ENCODE measurements at places on chromosomes 3 and 15.

DNA sequence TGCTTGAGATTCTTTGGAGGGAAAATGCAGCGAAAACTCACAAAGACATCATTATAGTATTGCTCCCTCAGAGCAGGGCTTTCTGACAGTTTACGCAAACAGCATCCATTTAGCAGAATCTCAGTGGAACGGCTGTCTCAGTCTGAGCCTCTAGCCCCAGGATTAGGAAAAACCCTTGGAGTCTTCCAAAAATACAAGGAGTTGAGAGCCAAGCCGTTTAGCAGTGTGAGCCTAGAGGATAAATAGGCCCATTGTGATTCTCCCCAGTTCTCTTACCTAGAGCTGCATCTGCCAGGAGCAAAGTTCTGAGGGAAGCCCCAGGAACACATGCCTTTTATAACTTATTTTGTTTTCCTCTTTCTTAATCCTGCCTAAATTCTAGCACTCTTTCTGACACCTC lies 359.6 kb downstream of the NTRK3 start:
- no peak for DNase-seq

DNA sequence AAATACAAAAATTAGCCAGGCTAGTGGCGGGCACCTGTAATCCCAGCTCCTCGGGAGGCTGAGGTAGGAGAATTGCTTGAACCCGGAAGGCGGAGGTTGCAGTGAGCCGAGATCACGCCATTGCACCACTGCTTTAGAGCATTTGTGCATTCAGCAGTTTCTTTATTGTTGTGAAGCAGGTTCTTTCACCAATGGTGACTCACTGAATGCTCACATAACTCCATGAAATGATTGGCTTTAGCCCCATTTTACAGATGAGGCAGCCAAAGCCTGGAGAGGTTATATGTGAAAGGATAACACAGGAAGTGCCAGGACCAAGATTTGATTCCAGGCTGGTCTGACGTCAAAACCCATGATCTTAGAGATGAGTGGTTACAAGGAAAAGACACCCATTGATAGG lies 195.2 kb downstream of the SLCO3A1 start:
- no peak for DNase-seq

DNA sequence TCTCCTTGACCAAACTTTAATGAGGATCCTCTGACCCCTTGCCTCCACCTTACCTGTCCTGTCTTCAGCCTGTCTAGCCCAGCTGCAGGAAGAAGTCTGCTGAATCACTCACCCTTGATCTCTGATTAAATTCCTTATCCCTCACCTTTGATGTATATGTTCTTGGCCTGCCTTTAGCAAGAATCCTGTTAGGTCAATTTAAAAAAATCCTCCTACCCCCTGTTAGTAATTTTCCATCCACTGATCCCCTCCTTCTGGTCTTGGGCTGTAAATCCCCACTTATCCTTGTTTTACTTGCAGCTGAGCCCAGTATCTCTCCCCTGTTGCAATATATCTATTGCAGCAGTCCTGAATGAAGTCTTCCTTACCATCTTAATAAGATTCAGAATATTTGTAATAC lies 39.0 kb downstream of the MYH15 start:
- no peak for DNase-seq

DNA sequence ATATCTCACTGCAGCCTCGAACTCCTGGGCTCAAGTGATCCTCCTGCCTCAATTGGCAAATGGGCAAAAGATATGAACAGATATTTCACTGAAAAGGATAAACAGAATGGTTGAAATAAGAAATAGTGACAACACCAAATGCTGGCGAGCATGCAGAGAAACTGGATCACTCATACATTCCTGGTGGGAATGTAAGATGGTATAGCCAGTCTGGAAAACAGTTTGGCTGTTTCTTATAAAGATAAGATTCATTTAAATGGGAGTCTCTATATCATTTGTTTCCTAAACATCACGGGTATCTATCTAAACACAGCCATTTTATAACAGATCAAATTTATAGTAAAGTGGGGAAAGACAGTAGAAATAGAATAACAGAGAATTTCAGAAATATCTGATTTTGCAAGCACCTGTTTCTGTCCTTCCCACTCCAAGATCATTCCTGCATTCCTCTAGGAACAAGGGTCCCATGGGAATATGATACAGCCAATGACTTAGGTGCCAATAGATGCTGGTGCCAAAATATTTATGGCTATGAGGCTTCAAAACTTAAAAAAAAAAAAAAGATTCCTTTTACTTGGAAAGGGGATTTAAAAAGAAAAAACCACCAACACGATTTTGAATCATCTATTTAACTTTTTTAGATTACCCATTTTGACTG lies 9.9 kb upstream of the TFDP2 start:
- no peak for DNase-seq

- DNase-seq = no peak
Observed at GRCh38 chr15:67918205-67918861, 78.5 kb upstream of the RNU6-1 start.

- DNase-seq = no peak
Observed at GRCh38 chr15:78032671-78033070, 44.8 kb downstream of the TBC1D2B start.

DNA sequence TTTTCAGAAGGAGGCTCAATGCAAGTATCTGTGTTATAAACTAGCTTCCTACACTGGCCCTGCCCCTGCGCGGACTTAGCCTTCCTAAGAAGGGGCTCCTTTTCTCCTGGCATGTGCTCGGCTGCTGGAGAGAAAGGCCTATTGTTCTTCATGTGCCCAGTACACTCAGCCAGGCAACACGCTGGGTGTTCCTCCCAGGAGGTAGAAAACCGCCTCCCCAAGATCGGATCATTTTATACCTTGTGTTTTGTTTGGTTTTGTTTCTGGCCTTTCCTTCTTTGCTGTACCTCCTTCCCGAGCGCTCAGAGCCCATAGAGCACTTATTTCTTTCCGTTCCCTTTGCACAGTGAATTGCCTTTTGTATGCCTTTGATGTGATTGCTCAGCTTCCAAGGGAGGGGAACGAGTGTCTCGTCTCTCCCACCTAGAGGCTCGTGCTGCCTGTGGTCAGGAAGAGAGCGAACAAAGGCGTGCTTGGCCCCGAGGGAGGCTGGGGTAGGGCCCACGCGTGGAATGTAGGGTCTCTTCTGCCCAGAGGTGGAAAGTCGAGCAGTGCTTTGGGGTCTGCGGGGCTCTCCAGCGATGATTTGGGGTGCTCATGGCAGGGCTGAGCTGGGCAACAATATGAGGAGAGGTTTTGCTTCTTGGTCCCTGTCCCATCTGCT lies 30.0 kb downstream of the CCNL1 start:
- DNase-seq = no peak

DNA sequence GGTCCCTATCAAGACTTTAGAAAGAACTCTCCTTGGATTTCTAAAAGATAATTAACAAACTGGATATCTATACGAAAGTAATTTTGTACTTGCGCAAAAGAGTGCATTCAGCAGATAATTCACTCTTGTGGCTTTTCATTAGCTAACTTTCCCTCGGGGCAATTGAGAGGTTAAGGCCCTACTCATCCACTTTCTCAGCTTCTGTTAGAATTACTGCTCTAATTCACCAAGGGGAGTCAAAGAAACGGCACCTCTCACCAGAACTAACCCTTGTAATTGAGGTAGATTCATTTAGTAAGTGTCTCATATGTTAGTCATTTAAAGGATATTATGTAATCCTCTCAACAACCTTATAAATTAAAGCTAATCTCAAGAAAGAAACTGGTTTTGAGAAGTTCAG lies 22.5 kb upstream of the MB21D2 start:
- DNase-seq = no peak

DNA sequence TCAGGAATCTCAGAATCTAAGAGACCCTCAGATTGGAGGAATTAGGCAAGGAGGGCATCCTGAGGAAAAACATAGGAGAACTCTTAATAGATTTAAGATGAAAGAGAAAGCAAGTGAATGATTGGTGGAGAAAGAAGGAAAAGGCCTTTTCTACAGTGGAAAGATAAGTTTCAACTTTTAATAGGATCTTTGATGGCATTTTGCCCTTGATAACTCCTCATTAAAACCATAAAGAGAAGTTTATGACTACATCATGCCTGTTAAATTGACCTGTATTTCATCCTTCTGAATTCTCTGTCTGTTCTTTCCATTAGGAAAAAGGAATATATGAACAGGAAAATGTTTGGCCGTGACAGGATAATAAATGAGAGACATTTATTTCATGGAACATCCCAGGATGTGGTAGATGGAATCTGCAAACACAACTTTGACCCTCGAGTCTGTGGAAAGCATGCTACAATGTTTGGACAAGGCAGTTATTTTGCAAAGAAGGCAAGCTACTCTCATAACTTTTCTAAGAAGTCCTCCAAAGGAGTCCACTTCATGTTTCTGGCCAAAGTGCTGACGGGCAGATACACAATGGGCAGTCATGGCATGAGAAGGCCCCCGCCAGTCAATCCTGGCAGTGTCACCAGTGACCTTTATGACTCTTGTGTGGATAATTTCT lies 30.1 kb downstream of the TIPARP start:
- DNase-seq = no peak

GRCh38 chr15:80180986-80181385 lies 28.2 kb downstream of the FAH start:
- DNase-seq = no peak

DNA sequence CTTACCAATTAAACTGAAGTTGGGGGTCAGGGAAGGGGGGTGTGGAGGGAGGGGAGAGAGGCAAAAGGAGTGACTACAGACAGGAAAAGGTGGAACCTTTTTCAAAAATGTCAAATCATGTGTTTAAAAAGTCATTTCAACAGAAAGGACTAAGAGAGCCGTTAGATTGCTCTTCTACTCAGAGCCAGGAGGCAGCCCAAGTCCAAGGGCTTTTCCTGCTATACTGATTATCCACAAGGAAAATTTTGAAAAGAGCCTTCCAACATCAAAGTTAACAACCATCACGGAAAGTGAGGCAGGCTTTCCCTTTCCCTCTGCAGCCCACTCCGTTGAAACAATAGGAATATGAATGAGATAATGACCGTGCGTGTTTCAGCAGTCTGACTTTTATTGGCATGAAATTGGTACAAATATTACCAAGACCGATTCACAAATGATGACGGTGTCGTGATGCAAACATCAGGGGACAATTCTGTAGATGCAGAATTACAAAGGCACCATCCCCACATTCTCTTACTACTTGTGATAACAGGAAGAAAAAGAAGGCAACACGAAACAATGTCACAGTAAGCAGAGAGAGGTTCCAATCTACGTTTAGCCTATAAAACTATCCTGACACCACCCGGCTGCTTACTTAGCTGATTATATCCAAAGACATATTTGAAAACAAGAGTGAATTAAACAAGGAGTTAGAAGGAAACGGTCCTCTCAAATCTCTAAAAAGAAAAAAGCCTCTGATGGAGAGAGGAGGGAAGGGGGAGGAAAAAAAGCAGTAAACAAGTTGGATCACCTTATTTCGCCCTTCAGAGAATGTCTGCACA lies 453.7 kb downstream of the FOXP1 start:
- DNase-seq = no peak

GRCh38 chr3:48398701-48399386 lies 26.8 kb downstream of the FBXW12 start:
- DNase-seq = no peak

- no peak for DNase-seq
Observed at GRCh38 chr3:98680723-98681122, 82.4 kb upstream of the ST3GAL6 start.

DNA sequence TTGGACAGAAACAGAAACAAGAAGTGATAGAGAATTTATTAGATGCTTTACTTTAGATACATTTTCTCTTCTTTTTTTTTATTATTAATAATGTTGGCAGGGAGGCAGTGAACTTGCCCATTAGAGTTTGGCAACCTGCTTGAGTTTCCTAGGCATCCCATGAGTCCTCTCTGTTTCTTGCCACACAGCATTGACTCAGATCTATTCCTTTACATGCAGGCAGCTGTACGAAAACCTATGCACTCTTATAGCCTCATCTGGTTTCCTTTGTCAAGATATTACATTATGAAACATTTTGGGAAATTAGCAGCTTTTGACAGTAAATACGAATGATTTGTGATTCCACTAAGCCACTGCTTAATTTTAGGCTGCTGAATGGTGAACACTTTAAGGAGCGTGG lies 23.3 kb downstream of the IL1RAP start:
- DNase-seq = no peak

- no peak for DNase-seq
Observed at GRCh38 chr3:38317192-38317759, 29.3 kb upstream of the XYLB start.

GRCh38 chr15:86615411-86615810 lies 535.7 kb downstream of the AGBL1 start:
- DNase-seq = no peak

- DNase-seq = no peak
Observed at GRCh38 chr3:159838938-159839337, 149.7 kb upstream of the IL12A start.

- no peak for DNase-seq
Observed at GRCh38 chr3:146026547-146026946, 134.4 kb downstream of the PLOD2 start.

- DNase-seq = no peak
Observed at GRCh38 chr15:61880084-61880483, 180.2 kb downstream of the VPS13C start.

DNA sequence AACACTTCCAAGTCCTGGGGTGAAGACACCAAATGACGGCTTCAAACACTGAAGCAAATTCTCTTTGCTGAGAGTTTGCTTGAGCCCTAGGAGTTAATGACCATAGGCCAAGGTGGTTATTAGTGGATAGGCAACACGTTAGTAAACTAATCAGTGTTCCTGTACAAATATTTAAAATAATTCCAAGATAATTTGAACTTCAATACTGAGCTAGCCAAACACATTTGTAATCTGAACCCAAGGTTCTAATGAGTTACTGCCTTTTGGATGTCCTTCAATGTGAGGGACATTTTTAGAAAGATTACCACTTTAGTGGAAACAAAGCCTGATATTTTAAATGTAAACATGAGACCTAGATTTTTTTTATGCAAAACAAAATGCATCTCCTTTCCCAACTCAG lies 94.6 kb downstream of the THRB start:
- DNase-seq = no peak

DNA sequence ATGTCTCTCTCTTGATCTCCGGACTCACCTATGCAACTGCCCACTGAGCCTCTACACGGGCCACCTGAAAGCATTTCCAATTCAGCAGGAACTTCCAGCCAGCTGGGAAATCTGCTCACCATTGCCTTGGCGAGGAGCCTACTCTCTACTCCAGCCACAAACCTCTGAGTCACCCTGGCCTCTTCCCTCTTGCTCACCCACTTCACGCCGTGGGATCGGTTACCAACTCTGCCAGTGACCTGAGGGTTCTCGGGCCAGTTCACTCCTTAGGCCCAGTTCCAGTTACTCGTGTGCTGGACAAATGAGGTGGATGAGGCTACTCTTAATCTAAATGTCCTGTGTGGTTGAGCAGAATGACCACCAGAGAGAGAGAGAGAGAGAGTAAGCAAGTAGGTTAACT lies 70.1 kb downstream of the CEMIP start:
- peak; percentile 83 for DNase-seq
